NCI-H1436 treated with DMSO at 0.1 percent for 48 hours (cell line): ENCODE measurements at places on chromosomes 1 and 21.

GRCh38 chr1:23187637-23188036 is 19.0 kb upstream of the LUZP1 start:
- DNase-seq = no peak

DNA sequence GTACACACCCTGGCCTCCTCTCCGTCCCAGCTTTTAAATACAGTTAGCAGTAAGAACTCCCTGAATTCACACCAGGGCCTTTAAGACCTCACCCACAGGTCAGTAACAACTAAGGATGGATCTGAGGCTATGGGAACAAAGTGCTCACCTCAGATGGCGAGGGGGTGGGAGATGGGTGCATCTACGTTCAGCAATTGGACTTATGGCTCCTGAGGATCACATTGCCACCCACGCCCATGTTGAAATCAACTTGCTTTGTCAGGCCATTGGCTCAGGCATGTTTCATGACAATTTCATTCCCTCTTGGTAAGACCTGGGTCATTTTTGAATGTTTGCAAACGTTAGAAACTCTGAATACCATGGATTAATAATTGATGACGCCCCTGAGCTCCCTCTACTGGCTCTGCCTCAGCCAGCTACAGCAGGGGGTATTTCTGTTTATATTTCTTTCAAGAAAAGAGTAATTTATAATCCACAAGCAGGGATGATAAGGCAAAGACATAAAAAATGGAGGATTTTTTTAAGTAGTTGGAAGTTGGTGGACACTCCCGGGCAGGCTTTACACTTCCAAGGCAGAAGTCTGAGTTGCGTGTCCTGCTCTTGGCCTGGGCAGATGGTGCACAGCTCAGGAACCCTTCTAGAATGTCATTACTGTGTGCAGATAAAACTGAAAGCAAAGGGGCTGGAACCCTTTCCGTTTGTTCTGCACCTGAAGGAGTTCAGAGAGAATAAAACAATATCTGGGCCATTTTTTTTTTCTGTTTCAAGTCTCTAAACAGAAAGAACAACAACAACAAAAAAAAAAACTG is 13.7 kb upstream of the LBR start:
- DNase-seq = no peak

- no peak for DNase-seq
Measured at GRCh38 chr1:29801003-29801402, 564.7 kb downstream of the PTPRU start.

- no peak for DNase-seq
Measured at GRCh38 chr1:228081144-228081543, 1.4 kb upstream of the ARF1 start.

DNA sequence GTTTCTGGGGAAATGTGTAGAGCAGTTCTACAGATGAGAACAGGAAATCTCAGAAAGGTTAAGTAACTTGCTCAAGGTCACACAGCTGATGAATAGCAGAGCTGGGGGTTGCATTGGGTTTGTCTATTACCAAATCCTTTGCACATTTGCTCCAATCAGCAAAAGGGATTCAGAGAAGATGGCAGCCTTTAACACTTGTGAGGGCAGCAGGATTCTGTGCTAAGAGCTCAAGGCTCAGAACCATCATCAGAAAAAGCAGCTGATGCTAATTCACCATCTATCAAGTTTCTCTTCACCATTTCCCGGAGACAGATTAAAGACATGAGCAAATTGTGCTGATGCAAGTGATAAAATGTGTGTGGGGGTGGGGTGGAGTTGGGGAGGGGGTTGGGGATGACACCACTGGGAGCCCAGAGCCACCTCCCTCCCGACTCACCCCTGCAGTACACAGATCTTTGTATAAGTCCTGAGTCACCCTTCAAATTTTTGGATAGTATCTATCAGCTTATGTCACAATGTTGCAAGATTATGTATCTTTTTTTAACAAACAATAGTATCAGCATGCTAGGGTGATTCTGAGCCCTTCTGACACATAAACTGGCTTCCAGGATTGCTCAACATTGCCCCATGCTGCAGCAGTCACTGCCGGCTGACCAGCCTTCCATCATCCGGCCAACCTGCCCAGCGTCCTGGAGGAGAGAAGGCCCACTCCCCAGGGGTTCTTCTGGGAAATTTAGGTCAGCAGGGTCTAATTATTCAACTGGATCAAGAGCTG is 2.8 kb upstream of the SPSB1 start:
- DNase-seq = no peak

DNA sequence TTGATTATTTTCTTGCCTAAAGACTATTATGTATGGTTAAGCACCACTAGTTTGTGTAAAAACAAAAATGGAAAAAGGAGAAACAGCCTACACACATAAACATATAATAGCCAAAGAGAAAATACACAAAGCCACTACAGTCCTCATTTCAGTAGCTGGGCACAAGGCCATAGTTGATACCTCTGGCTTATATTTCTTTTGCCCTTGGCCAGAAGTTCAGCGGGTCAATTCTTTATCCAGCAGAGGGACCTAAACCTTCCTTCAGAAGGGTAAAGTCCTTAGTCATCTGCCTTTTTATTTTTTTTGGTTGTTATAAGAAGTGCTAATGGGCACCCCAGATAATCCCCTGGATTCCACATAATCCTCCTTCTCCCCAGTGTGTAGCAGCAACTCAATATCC is 134.1 kb downstream of the PIGK start:
- no peak for DNase-seq

- no peak for DNase-seq
Measured at GRCh38 chr1:227947386-227947675, 401 bp downstream of the WNT9A start.

DNA sequence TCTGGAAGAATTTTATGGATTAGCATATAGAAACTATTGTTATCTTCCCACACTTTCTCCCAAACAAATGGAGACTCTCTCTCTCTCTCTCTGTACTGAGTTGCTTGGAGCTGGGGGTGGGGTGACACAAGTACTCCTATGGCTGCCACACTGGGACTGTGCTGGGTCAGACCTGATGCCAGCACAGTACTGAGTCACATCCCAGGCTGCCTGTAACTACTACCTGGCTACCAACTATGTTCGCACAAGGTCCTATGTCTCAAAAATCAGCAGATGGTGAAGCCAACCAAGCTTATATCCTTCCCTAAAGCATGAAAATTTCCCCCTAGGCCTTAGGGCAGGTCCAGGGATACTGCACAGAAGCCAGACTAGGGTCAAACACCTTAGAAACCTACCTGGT is 66.6 kb downstream of the FAF1 start:
- no peak for DNase-seq

DNA sequence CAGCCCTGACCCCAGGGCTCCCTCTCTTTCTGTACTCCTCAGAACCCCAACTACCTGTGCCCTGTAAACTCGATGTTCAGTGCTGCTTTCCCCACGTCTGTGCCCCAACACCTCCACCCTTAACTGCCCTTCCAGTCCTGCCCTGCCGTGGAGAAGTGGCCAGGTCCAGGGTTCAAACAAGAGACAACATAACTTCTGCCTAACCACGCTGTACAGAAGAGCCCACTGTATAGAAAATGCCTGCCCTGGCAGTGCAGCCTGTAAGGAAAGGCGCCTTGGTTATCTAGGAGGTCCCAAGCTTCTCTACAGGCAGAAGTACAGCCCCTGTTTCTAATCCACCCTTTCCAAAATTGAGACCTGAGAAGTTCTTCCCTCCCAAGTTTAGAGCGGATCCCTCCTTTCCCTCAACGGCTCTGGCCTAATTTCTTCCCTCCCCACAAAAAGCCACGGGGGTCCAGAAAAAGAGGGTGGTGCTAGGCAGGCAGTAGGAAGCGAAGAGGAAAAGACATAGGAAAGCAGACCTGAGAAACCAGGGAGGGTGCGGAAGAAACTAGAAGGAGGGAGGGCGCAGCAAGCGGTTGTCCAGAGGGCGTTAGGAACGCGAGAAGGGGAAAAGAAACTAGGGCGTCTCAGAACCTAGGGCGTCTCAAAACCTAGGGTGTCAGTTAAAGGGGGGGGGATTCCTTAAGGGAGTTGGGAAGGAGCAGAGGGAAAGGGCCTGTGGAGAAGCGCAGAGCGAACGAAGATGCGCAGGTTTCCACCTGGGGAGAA is 3.2 kb downstream of the DMRTA2 start:
- no peak for DNase-seq

GRCh38 chr1:27574001-27574781 is 29.8 kb downstream of the AHDC1 start:
- no peak for DNase-seq

- DNase-seq = no peak
Measured at GRCh38 chr1:17791055-17791390, 35.9 kb downstream of the ACTL8 start.

DNA sequence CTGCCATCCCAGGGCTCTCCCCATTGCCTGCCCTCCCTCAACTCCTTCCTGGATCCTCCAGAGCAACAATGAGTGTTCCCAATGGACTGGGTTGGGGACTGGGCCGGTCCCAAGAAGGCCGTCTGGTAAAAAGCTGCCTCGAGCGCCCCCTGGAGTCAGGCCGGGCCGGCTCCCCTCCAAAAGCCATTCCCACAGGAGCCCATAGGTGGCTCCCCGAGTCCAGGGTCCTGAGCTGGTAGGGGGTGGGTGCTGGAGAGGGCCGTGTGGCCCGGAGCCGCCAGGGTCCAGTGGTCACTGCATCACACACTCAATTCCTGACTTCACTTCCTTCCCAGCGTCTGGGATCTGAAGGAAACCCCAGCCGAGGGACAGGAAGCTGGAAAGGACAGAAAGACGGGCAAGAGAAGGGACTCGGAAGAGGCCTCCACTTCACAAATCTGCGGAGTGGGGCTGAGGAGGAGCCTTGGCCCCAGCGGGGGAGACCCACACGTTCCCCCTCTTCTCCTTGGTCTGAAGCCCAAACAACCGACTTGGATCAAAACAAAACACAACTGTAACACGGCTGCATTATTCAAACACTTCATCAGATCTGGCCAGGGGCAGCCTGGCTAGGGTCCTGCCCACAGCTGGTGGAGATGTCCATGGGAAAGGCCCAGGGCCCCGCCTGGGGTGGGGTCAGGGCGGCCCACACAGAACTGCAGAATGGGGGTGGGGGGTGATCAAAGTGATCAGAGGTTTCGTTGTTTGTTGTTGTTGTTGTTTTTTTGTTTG is 10.9 kb upstream of the ALDH4A1 start:
- DNase-seq = no peak

- no peak for DNase-seq
Measured at GRCh38 chr1:228423404-228424053, 6.9 kb upstream of the TRIM17 start.

GRCh38 chr1:232287676-232288569 is 342.0 kb downstream of the SIPA1L2 start:
- DNase-seq = no peak

- no peak for DNase-seq
Measured at GRCh38 chr1:106620521-106620954, 435.9 kb upstream of the PRMT6 start.

DNA sequence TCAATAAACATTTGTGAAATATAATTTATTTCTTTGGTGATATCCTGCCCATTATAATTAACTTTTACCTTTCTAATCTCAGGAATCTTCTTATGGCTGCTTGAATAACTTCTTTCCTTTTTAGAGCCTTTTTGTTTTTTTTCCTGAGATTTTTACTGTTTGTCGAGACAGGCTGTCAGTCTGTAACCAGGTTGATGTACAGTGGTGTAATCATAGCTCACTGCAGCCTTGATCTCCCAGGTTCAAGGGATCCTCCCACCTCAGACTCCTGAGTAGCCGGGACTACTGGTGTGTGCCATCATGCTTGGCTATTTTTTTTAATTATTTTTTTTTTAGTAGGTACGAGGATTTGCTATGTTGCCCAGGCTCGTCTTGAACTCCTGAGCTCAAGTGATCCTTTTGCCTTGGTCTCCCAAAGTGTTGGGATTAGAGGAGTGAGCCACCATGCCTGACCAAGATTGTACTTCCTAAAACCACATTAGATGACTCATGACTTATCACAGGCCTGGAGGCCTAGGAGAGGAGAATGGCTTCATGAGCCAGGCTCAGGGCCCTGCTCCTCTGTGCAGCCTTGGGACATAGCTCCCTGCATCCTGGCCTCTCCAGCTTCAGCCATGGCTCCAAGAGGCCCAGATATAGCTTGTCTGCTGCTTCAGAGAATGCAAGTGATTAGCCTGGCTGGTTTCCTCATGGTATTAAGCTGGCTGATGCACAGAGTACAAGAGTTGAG is 48.6 kb downstream of the CTH start:
- DNase-seq = no peak

DNA sequence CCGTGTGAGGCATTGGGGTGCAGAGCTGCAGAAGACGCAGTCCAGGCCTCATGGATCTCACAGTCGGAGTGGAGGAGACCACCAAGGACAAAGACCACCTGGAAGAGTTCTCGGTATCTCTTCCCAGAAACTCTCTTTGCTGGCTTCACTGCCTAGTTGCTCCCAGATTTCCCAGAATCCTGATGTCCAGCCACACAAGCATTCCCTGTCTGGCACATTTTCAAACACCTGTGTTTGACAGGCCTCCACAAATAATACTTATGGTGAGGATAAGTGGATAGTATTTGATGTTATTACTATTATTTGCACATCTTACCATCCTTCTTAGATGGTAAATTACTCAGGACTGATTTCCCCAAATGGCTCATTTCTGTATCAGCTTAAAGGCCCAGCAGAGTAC is 27.7 kb upstream of the KANK4 start:
- no peak for DNase-seq

DNA sequence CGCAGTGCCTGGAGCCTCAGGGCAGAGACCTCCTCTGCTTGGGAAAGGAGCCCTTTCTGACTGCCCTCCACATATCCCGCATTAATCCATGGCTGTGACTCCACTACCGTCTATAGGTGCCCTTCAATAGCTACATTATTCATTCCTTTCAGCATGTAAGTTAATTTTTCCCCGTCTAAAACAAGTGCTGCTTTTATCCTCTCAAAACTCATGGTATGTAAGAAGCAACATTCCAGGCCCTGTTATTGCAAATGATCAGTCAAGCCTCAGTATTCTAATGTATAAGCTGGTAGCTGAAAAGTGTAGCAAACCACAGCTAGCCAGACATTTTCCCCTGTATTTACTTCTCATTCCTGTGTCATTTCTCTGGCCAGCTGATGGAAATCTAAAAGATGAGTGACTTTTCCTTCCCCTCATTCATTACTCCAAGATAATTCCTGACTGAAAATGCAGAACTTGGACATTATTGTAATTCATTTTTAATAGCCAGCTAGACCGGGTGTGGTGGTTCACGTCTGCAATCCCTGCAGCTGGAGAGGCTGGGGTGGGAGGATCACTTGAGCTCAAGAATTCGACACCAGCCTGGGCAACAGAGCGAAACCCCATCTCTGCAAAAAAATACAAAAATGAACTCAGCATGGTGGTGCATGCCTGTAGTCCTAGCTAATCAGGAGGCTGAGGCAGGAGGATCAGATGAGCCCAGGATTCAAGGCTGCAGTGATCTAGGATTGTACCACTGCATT is 88.5 kb upstream of the SOD1 start:
- no peak for DNase-seq

DNA sequence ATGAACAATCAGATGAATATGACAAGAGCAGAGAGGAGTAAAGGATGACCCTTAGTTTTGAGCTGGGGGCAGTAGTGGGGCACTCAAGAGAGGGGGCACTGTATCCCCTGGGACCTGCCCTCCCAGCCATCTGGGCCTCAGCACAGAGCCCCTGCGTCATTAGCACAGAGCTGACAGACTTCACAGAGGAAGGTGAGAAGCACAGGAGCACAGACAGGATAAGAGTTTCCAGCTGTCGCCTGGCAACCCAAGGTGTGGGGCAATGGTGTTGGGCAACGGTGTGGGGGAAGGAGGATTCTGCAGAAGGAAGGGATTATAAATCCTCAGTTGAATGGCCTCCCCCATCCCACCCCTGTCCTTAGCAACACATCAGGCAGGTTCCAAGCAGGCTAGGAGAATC is 30.2 kb downstream of the RAB3B start:
- DNase-seq = peak; percentile 22
